Adrenal gland (tissue), 19 donors: ENCODE measurements at places on chromosomes 5 and 9. TPM values are rescaled to one million over a fixed set of nuclear protein-coding genes. Genes with fewer than 3 reads are reported as not detected.

- no peak overlapping the region for H3K27ac ChIP-seq
- H3K4me1 ChIP-seq = peaks cover 5% of the 10 kb centered on the region
- H3K36me3 ChIP-seq = no peaks in the 10 kb centered on the region
- DNase-seq = no peak
- no peaks in the 10 kb centered on the region for H3K27me3 ChIP-seq
- H3K4me3 ChIP-seq = no peak overlapping the region
Observed at GRCh38 chr5:56064984-56065383, 70.2 kb upstream of the IL6ST start.

GRCh38 chr9:34684145-34684544 lies 6.9 kb downstream of the CCL19 start:
- no peak for DNase-seq
- no peaks in the 10 kb centered on the region for H3K27me3 ChIP-seq
- H3K4me1 ChIP-seq = no peaks in the 10 kb centered on the region
- H3K36me3 ChIP-seq = no peaks in the 10 kb centered on the region
- H3K4me3 ChIP-seq = no peak overlapping the region
- no peak overlapping the region for H3K27ac ChIP-seq

DNA sequence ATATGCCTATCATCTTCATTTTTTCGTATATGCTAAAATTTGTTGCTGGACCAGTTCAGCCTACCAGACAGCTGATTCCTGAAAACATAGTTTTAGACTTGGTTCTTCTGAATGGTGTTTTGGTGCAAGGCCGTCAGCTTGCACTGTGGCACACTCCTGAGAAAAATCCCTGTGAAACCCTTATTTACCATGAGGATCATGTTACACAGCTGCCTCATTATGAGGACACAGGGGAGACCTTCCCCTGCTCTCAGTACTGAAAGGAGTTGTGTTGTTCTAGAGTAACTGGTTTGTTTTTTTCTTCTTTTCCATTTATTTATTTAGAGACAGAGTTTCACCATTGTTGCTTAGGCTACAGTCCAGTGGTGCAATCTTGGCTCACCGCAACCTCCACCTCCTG lies 37.6 kb downstream of the MAST4 start:
- no peaks in the 10 kb centered on the region for H3K27me3 ChIP-seq
- H3K4me3 ChIP-seq = no peak overlapping the region
- no peaks in the 10 kb centered on the region for H3K36me3 ChIP-seq
- H3K4me1 ChIP-seq = peaks cover 25% of the 10 kb centered on the region
- H3K27ac ChIP-seq = no peak overlapping the region

- H3K27ac ChIP-seq = no peak overlapping the region
- peaks cover 36% of the 10 kb centered on the region for H3K27me3 ChIP-seq
- no peak overlapping the region for H3K4me3 ChIP-seq
- H3K36me3 ChIP-seq = no peaks in the 10 kb centered on the region
- H3K4me1 ChIP-seq = peaks cover 6% of the 10 kb centered on the region
Observed at GRCh38 chr5:96431376-96432187, 1.5 kb downstream of the PCSK1 start.

DNA sequence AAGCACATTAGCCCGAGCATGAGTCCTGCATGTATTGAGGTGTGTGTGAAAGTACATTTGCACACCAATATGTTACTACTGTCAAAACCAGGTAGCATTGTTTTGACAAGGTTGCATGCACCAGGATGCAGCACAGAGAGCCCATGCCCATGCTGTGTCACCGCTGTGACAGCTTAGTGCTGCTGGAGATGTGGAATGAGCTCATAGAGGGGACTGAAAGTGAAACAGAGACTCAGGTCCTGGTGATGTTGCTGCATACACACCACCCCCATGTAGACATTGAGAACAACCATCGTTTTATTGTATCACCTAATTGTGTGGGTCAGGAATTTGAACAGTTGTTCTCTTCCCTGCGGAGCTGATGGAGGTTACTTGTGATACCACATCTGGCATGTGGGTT lies 53.0 kb downstream of the GADD45G start:
- H3K27ac ChIP-seq = no peak overlapping the region
- no peak for DNase-seq
- H3K4me1 ChIP-seq = peaks cover 47% of the 10 kb centered on the region
- H3K27me3 ChIP-seq = no peaks in the 10 kb centered on the region
- H3K4me3 ChIP-seq = no peak overlapping the region
- H3K36me3 ChIP-seq = no peaks in the 10 kb centered on the region

DNA sequence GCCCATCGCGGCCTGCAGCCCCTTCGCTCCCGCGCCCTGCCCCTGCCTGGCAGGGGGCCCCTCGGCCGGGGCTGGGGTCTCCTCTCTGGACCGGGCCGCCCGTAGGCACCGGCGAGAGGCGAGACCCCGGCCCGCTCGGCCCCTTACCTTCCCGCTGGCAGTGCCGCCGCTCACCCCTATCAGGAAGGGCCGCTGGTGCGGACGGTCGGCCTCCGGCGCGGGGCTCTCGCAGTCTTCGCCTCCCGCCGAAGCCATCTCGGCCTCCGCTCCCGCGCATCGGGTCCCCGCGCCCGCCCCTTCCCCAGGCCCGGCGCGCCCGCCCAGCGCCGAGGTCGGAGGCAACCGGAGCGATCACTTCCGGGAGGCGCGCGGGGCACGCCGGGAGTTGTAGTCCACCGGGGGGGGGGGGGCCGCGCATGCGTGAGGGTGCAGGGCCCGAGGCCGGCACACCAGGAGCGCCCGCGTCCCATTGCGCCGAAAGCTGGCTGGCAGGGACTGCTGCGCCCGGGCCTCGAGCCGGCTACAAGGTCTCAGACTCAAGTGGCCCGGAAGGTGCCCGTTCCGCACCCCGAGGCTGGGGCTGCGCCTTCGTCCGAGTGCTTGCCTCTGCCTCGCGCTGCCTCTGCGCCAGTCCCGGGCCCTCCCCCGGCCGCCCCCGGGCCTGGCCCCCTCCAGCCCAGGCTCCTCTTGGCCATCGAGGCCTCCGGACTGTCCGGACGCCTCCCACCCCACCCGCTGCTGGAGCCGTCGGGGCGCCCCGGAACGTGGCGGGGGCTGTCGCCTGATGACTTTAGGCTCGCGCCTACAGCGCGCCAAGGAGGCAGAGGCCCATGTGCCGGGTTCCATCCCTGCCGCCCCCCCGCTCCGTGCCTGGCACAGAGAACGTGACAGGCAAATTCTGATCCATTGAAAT lies at the start of gene UCK1:
Gene UCK1, minus strand, starts transcription at position 344 of the 913 bp plus-strand sequence. Its CDS starts 89 bp downstream, at position 255.
- peak within 1 kb of the TSS; percentile 85 for H3K4me3 ChIP-seq
- DNase-seq = peak; percentile 86
- H3K27ac ChIP-seq = peak within 1 kb of the TSS; percentile 72
- H3K4me1 ChIP-seq = peaks cover 15% of the 10 kb centered on the region

DNA sequence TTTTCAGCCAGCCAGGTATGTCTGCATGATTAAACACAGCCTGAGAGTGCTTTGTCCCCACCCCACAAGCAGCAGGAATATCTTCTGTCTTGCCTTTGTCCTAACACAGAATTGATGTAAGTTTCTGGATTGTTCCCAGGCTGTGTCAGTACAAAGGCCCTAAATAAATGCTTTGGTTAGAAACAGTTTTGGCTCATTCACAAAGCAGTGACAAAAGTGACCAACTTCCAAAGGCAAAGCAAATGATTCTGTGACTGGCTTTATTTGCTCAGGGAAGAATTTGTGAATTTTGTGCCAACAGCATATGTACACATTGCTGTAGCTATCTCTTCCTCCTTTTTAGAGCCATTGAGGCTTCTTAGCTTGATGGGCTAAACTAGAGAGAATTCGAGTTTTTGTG lies 133.7 kb downstream of the PLPPR1 start:
- no peaks in the 10 kb centered on the region for H3K27me3 ChIP-seq
- no peak overlapping the region for H3K27ac ChIP-seq
- no peaks in the 10 kb centered on the region for H3K4me1 ChIP-seq
- no peak for DNase-seq
- no peaks in the 10 kb centered on the region for H3K36me3 ChIP-seq

- no peaks in the 10 kb centered on the region for H3K27me3 ChIP-seq
- H3K36me3 ChIP-seq = no peaks in the 10 kb centered on the region
- peak overlapping the region; percentile 83 for H3K4me3 ChIP-seq
Observed at GRCh38 chr9:86945728-86946200, 1.5 kb downstream of the GAS1 start.

DNA sequence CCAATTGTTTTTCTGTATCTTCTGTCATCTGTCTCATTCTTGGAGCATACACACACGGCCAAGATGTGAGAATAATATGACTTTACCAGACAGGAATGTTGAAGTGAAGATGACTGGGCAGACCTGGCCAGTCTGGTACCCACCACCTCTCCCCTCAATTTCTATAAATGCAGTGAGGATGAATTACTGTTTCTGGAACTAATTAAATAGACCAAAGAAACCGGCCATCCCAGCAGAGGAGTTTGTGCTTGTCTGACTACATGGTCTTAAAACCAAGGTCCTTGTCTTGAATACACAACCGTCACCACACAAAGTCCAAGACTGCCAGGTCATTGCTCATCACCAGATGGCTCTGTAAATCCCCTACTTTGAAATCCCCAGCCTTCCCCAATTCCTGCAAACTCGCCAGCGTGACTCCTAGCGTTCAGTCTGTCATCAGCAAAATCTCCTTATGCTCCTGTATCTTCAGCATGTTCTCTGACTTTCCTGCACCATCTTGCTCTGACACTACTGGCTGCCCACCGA lies 147.2 kb downstream of the PDE4D start:
- H3K4me1 ChIP-seq = no peaks in the 10 kb centered on the region
- H3K36me3 ChIP-seq = no peaks in the 10 kb centered on the region
- H3K4me3 ChIP-seq = no peak overlapping the region

DNA sequence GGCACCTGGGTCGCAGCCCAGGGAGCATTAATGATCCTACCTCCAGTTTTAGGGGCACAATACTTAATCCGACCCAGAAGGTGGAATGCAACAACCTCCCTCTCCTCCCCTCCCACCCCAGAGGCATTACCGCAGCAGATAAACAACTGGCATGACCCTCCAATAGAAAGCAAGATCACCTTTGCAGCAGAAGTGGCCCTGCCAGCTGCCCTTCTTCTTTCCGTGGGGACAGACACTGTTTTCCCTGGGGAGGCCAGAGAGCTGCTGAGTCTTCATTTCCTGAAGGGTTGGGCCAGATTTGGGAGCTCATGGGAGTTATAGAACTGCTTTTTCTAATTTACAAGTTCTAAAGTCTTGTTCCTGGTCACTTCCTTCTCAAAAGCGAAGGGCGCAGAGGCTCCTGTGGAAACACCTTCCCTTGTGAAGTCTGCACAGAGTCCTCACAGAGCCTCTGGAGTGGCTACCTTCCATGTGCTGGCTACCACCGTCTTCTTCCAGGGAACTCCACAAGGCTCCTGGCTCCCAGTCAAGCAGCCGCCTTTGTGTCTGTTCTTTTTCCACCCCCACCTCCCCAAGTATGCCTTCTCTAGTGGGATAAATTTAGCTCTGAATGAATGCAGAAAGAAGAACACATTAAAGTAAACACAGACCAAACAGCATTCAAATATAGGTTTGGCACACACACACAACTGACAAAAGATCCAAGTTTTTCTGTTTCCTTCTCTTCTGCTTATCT lies 8.0 kb upstream of the PALM2AKAP2 start:
- no peak overlapping the region for H3K4me3 ChIP-seq
- H3K27ac ChIP-seq = no peak overlapping the region
- no peaks in the 10 kb centered on the region for H3K27me3 ChIP-seq
- no peaks in the 10 kb centered on the region for H3K36me3 ChIP-seq

DNA sequence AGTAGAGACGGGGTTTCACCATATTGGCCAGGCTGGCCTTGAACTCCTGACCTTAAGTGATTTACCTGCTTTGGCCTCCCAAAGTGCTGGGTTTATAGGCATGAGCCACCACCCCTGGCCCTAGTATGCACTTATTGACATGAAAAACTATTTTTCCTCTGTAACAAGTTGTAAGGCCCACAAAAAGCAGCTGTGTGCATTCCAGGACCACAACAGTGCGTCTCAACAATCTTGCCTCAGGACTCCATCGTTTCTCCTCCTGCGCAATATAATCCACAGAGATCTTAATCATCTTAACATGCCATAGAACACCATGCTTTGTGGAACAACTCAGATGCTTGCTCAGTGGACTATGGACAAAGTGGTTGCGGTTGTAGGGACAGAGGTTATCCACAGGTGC lies 10.2 kb downstream of the OR2V1 start:
- H3K27me3 ChIP-seq = peaks cover 27% of the 10 kb centered on the region
- H3K4me1 ChIP-seq = no peaks in the 10 kb centered on the region
- no peak overlapping the region for H3K4me3 ChIP-seq
- no peak for DNase-seq

DNA sequence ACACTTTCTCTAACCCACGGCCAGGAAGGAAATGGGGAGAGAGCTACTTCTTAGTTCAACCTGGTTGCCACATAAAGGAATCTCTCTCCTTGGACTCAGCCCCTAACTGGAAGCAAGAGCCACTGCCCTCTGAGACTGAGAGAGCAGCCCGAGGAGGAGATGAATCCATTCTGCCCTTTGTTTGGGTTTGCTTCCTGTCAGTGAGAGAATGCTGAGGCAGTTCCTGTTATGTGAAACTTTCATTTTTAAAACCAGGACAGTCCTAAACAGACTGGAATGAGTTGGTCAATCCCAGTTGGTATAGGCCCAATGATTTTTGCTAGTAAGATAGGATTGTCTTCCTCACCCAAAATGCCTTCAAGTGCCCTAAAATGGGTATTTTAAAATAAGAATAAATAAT lies 205.1 kb downstream of the NTRK2 start:
- no peaks in the 10 kb centered on the region for H3K4me1 ChIP-seq
- no peaks in the 10 kb centered on the region for H3K36me3 ChIP-seq
- no peaks in the 10 kb centered on the region for H3K27me3 ChIP-seq

DNA sequence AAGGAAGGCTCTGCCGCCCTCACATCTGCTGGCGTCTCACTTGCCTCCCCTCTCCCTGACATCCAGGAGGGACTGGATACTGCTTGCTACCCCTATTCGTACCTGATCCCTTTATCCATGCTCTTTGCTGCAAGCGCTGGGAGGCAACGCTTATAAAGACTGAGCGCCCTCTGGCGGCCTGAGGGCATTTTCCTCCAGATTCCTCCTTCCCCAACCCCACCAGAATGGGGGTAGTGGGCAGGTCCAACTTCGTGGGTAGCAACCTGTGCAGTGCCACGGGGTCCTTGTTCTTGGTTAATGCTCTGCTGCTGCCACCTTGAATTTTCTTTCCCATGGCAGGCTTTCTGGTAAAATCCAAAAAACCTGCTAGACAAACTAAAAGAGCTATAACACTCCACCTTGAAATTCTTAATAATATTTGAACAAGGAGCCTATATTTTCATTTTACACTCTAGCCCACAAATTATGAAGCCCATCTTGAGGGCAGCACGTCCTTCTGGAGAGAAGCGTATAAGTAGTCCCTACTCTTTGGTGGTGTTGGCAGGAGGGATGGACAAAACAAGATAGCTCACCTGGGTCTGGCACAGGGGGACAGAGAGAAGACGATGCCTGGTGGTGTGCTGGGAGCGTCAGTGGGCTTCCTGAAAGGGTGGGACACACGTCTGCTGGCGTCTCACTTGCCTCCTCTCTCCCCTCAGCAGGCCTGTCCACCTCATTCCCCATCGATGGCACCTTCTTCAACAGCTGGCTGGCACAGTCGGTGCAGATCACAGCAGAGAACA lies 52.5 kb downstream of the JADE2 start:
- no peak overlapping the region for H3K4me3 ChIP-seq
- H3K27me3 ChIP-seq = no peaks in the 10 kb centered on the region
- peak overlapping the region; percentile 91 for H3K27ac ChIP-seq
- H3K36me3 ChIP-seq = peaks cover 77% of the 10 kb centered on the region
- peak; percentile 87 for DNase-seq

- no peak for DNase-seq
- H3K36me3 ChIP-seq = no peaks in the 10 kb centered on the region
- H3K27me3 ChIP-seq = no peaks in the 10 kb centered on the region
Observed at GRCh38 chr5:6567835-6568234, 65.0 kb downstream of the NSUN2 start.

FCN2 gene
- total RNA-seq = 69.8 TPM

PCDHGB2 gene
- 5.1 TPM for total RNA-seq

SPINK6 gene
- total RNA-seq = 0.33 TPM

TMC1 gene
- total RNA-seq = 0.31 TPM

TMEM174 gene
- not detected for total RNA-seq

FAM153A gene
- 1.9 TPM for total RNA-seq

SPATA31C1 gene
- total RNA-seq = not detected
